ENCODE measurements at places on chromosomes 3 and 15.
A peak's percentile ranks its signal among the peaks of the same experiment; 100 is the strongest.

- no peak for DNase-seq
These were observed 76.5 kb downstream of the B3GALNT1 start for GRCh38 chr3:161028555-161029153.

DNA sequence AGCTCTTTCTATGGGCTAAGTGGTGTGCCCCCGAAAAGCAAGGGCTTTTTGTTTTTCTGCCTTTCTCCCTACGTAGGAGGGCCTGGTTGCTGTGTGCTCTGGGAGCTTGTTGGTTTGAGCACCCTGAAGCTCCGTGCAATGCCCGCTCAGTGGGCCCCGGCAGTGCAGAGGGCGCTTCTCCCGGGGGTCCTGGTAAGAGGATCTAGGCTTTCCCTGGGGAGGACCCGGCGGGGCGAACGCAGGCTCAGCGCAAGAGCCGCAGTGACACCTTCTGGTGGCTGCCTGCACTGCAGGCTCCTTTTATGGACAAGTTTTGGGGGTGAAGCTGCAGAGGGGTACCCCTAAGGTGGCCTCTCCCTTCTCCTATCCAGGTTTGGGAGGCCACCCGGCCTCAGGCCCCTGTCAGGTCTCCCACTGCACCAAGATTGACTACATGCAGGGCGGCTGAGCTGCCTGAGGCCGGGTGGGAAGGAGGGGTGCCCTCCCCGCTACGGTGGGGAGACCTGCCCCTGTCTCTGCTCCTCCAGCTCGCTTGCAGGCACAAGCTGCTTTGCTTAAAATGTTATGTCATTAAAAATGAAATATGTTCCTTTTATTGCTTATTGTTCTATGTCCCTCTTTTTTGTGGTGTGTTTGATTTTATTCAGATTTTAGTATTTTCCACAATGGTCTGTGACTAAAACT is 387.9 kb downstream of the GABRG3 start:
- DNase-seq, result peak; percentile 58

GRCh38 chr3:31312400-31312799 is 220.3 kb upstream of the STT3B start:
- no peak for DNase-seq

GRCh38 chr3:42228796-42229195 is 37.2 kb downstream of the CCK start:
- DNase-seq, result no peak

GRCh38 chr15:90286678-90287077 is 21.2 kb downstream of the NGRN start:
- DNase-seq, result peak; percentile 28

DNA sequence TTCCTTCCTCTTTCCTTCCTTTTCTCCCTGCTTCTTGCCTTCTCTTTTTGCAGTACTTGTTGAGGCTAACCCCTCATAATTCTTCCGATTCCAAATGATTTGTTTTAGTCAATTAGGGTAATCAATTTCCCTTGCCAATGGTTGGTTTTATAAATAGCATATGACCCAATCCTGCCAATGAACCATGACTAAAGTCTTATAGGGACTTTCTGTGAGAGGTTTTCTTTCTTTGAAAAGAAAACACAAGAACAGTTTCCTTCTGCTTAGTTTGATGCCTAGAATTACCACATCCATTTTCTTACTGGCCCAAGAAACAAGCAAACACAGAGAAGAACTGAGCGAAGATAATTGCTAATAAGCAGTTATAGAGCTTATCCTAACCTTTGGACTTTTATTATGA is 292.5 kb upstream of the SATB1 start:
- DNase-seq, result no peak

- no peak for DNase-seq
These were observed 144.2 kb downstream of the EDEM1 start for GRCh38 chr3:5331567-5332269.

GRCh38 chr15:63551400-63551799 is 45.8 kb upstream of the FBXL22 start:
- DNase-seq, result no peak

DNA sequence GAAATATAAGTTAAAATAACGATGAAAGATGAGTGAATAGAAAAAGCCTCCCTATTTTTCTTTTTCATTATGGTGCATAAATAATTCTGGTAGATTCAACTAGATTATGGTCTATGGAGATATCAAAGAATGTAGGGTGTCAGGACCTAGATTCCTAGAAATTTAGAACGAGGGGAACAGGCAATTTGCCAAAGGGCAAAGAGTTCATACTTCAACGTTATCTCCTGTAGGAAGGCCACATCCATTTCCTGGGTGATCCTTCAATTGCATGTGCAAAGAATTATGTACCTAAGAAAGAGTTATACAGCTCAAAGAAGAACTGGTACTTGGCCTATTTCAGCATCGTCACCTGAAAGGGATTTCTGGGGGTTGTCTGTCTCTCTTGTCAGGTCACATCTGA is 351.8 kb downstream of the FOXP1 start:
- no peak for DNase-seq

DNA sequence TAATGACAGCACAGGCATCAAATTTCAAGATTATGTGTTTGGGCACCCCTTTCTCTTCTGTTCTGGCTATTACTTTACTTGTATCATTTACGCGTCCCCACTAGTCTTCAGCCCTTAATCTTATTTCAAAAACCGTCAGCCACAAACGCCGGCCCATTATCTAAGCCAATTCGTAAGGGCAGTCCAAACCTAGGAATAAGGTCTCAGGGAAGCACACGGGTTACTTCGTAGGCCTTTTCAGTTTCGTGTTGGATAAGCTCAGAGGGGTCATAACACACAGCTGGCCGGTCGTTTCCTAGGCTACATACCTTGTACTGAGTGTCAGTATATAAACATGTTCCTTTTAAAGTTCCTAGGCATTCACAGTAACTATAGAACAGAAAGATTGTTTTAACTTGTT is 5.1 kb upstream of the DNAAF4 start:
- no peak for DNase-seq

DNA sequence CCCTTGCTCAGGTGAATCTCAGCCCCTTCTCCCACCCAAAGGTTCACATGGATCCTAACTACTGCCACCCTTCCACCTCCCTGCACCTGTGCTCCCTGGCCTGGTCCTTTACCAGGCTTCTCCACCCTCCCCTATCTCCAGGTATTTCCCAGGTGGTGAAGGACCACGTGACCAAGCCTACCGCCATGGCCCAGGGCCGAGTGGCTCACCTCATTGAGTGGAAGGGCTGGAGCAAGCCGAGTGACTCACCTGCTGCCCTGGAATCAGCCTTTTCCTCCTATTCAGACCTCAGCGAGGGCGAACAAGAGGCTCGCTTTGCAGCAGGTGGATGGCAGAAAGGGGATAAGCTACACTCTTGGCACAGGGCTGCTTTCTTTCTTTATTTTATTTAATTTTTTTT is 4.5 kb downstream of the FAM131A start:
- no peak for DNase-seq

GRCh38 chr3:105997800-105998526 is 129.2 kb upstream of the CBLB start:
- DNase-seq, result no peak

DNA sequence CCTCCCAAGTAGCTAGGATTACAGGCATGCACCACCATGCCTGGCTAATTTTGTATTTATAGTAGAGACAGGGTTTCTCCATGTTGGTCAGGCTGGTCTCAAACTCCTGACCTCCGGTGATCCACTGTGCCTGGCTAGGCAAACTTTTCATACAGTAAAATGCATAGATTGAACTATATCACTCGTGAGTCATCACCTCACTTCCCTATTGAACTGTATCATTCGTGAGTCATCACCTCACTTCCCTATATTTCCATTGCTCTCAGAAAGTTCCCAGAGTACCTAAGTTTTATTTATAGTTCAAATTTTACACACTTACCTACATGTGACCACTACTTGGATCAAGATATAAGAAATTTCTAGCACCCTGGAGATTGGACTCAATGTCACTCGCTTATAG is 73.6 kb upstream of the ACAD9 start:
- DNase-seq, result no peak

GRCh38 chr3:37628711-37629301 is 232.9 kb upstream of the CTDSPL start:
- no peak for DNase-seq

DNA sequence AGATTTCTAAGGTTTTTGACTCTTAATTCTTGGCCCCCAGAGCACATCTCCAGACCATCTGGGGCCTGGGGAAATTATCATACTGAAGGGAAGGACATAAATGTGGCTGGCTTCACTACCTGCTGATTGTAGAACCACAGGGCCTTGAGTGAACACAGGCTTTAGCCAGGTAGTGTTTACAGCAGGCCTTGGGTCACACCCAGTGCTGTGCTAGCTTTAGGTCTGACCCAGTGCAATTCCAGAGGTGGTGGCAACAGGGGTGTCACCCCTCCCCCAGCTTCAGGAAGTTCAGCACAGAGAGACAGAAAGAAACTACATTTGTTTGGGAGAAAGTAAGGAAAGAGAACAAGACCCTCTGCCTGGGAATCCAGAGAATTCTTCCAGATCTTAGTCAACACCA is 24.1 kb downstream of the PDCD10 start:
- DNase-seq, result no peak

GRCh38 chr3:188689101-188689574 is 482.6 kb upstream of the TPRG1 start:
- DNase-seq, result no peak

DNA sequence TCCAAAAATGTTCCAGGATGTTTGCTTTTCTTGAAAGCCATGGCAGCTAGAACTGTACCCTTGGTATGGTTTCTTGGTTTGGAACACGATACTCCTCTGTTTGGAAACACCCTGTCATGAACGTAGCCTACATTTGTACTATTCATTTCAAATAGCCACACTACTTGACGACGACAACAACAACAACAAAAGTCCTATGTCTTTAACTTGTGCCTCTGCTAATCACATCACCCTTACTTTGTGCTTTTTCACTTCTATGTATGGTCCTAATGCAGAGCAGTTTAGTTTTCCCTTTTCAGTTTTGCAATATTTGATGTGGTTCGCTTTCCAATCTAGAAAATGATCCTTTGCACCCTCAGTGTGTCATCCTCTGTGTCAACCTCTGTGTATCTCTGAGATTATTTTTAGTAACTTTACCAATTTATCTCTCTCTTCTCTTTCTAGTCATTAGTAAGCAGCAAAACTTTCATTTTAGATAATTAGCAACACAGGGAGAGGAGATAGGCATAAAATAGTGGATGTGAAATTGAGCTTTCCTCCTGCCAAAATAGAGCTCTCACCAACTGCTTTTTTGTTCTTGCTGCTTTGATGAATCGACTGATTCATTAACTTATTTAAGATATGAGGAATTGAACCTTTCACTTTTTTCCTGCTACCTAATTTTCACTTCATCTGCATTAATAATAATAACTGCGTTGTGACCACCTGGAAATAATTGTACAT is 44.1 kb upstream of the TP63 start:
- no peak for DNase-seq

DNA sequence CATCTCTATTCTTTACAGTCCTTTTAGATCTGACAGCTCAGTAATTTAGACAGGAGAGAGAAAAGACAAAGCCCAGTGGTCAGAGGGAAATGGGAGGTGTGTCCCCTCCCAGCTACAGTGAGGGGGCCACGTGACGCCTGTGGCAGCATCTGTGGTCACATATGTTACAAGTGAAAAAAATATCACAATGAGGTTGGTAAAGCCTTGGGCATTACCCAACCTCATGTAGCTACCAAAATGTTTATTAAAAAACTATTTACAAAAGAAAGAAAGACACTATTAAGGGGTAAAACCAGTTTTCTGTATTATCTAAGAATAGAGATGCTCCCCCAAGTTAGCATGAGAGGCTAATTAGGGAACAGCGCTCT is 42.9 kb upstream of the PLCL2 start:
- no peak for DNase-seq

- DNase-seq, result no peak
These were observed 876 bp upstream of the ZNF385D start for GRCh38 chr3:21751886-21752285.

DNA sequence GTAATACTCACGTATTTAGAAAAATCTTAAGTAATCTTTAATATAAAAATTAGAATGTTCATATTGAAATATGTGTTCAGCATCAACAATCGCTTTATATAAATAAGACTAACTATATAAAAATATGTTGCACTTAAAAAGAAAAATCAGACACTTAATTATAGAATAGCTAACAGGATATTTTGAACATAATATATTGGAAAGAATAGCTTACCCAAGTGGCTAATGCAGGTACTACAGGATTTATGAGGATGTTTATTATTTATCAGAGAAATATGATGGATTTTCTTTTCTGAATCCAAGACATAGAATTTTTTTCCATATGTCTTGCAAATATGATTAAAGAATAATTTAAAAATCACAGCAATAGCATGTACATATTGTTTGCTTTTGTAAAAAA is 567.9 kb upstream of the GBE1 start:
- no peak for DNase-seq

GRCh38 chr3:9678493-9678892 is 25.1 kb upstream of the CPNE9 start:
- no peak for DNase-seq

- DNase-seq, result no peak
These were observed 349 bp downstream of the PPIB start for GRCh38 chr15:64162478-64162868.

GRCh38 chr3:19446687-19447086 is 298.4 kb downstream of the KCNH8 start:
- no peak for DNase-seq

- no peak for DNase-seq
These were observed 22.6 kb downstream of the LMCD1 start for GRCh38 chr3:8524249-8524648.

DNA sequence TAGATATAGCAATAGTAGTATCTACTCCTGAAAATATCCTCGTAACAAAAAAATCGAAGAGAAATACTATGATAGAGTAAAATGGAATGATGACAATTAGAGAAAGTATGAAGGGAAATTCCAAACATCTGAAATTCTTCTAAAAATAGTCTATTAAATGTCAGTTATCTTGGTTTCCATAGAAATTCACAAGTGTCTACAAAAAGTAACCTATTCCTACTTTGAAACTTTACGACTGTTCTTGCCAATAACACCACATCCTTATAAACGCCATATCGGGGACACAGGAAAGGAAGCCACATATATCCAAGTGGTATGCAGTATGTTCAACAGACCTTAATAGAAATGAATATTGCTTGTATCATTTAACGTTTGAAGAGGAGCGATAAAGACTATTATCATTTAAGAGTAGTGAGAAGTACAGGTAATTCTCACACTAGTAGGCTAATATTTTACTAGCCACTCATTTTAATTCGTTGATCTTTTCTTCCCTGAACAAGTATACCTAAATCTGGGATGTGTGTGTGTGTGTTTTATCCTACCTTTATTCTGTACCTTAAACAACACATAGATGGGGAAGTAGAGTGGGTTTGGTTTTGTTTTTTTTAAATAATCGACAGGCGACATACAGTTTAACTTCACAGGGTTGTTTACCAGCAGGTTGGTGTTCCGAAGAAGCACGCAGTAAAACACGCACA is 1.2 kb downstream of the GPR176 start:
- no peak for DNase-seq

DNA sequence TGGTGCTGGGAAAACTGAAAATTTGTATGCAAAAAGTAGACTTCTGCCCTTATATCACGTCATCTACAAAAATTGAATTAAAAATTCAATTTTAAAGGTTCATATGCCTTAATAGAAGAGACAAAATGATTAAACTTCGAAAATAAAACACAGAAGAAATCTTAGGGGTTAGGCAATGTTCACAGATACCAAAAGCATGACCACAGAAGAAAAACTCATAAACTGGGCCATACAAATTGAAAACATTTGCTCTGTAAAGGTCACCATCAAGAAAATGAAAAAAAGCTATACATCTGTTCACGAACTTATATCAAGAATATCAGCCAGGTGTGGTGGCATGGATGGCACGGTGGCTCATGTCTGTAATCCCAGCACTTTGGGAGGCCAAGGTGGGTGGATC is 245.1 kb downstream of the PCCB start:
- DNase-seq, result no peak

GRCh38 chr3:96466441-96466840 is 348.0 kb upstream of the EPHA6 start:
- no peak for DNase-seq

Data from WERI-Rb-1 (cell line).